Naive thymus-derived CD8-positive, alpha-beta T cell (primary cell): ENCODE measurements at places on chromosomes 5 and 9. TPM values are rescaled to one million over a fixed set of nuclear protein-coding genes. Genes with fewer than 3 reads are reported as not detected.

Gene RPL7A
- 2,300 TPM for total RNA-seq

Gene MED27
- total RNA-seq = 14.3 TPM

Gene CAPSL
- total RNA-seq = not detected

Gene ECM2
- not detected for total RNA-seq

Gene BTNL8
- not detected for total RNA-seq

Gene DNAI1
- not detected for total RNA-seq

Gene ARHGEF28
- not detected for total RNA-seq

Gene FIBCD1
- total RNA-seq = not detected

DNA sequence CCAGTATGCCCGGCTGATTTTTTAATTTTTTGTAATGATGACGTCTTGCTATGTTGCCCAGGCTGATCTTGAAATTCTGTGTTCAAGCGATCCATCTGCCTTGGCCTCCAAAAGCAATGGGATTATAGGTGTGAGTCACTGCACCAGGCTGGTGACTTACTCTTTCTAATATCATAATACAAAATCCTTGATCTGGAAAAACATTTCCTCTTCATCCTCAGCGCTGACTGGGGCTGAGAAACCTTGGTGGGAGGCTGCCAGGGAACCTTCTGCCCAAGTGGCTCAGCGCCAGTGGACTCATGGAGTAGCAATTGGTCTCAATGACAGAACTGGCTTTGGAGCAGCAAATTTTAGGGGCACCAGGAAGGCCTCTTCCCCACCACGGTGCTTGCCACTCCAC is 17.5 kb upstream of the SEMA4D start:
- no peaks in the 10 kb centered on the region for H3K27me3 ChIP-seq
- no peak for DNase-seq
- H3K36me3 ChIP-seq = no peaks in the 10 kb centered on the region
- no peak overlapping the region for H3K4me3 ChIP-seq

DNA sequence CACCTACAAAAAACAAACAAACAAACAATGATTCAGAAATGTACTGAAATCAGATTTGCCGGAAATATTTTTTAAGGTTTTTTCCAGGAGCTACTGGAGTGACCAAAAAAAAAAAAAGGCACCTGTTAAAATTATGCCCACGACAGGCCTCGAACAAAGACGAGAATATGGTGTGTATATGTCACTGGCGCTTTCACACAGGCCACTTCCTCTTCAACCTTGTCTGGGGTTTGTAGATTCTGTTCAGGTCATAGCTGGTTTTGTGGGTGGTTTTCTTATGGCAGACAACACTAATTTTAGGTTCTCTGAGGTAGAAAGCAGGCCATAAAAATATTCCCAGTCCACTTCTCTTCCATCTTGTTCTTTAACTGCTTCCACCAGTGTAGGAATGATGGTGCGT is 7.0 kb downstream of the NDUFB6 start:
- no peak for DNase-seq
- no peak overlapping the region for H3K4me3 ChIP-seq
- no peaks in the 10 kb centered on the region for H3K27me3 ChIP-seq
- H3K27ac ChIP-seq = no peak overlapping the region

GRCh38 chr5:64147379-64147778 is 18.3 kb upstream of the RNF180 start:
- H3K4me1 ChIP-seq = no peaks in the 10 kb centered on the region
- no peak for DNase-seq
- H3K27me3 ChIP-seq = no peaks in the 10 kb centered on the region
- H3K36me3 ChIP-seq = no peaks in the 10 kb centered on the region
- H3K27ac ChIP-seq = no peak overlapping the region
- H3K4me3 ChIP-seq = no peak overlapping the region

GRCh38 chr5:111762895-111763294 is 5.9 kb upstream of the NREP start:
- H3K4me1 ChIP-seq = peaks cover 2% of the 10 kb centered on the region
- no peak overlapping the region for H3K27ac ChIP-seq
- no peaks in the 10 kb centered on the region for H3K36me3 ChIP-seq
- no peak for DNase-seq
- H3K27me3 ChIP-seq = no peaks in the 10 kb centered on the region
- H3K4me3 ChIP-seq = no peak overlapping the region

- H3K4me1 ChIP-seq = no peaks in the 10 kb centered on the region
- no peak overlapping the region for H3K4me3 ChIP-seq
- H3K27me3 ChIP-seq = no peaks in the 10 kb centered on the region
- H3K36me3 ChIP-seq = no peaks in the 10 kb centered on the region
Observed at GRCh38 chr5:51518607-51519006, 135.4 kb downstream of the ISL1 start.

- DNase-seq = no peak
- H3K4me1 ChIP-seq = no peaks in the 10 kb centered on the region
- no peaks in the 10 kb centered on the region for H3K27me3 ChIP-seq
Observed at GRCh38 chr5:28473531-28474107, 1435.2 kb upstream of the CDH9 start.

DNA sequence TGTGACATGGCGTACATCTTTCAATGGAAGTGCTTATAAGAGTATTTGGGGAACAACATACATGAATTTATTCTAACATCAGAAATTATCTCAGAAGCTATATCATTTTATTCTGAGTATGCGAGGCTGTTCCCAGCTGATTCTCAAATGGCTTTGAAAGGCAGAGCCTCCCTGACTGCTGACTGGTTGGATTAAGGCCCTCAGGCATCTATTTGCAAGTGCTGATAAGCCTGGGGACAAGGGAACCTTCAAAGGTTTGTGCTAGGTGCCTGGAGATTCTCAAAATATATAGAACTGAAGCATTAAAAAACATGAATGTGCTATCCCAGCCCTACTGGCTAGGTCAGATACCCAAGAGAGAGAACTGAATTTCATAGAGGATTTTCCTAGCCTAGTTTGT is 235.1 kb downstream of the LURAP1L start:
- no peak overlapping the region for H3K27ac ChIP-seq
- DNase-seq = no peak

DNA sequence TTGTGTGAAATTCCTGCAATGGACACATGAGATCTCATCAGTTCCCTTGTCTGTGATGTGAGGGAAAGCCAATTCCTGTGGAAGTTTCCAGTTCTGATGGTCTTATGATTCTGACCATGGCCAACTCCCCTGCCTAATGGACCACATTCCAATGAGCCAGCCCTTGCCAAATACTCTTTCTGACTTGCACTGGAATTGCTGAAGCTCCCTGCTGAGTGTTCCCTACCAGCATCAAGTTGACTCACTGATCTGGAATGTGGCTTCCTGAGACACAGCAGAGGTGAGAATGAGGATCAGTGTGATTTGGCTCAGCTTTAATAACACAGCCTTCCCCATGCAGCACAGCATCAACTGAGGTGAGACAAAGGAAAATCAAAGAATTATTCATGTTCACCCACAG is 427.8 kb downstream of the KDM4C start:
- H3K4me3 ChIP-seq = no peak overlapping the region
- H3K4me1 ChIP-seq = no peaks in the 10 kb centered on the region
- no peak overlapping the region for H3K27ac ChIP-seq
- no peaks in the 10 kb centered on the region for H3K27me3 ChIP-seq
- no peak for DNase-seq

- H3K36me3 ChIP-seq = no peaks in the 10 kb centered on the region
- no peak overlapping the region for H3K4me3 ChIP-seq
- DNase-seq = no peak
- no peak overlapping the region for H3K27ac ChIP-seq
- no peaks in the 10 kb centered on the region for H3K4me1 ChIP-seq
Observed at GRCh38 chr5:4145511-4145910, 549.9 kb downstream of the IRX1 start.

DNA sequence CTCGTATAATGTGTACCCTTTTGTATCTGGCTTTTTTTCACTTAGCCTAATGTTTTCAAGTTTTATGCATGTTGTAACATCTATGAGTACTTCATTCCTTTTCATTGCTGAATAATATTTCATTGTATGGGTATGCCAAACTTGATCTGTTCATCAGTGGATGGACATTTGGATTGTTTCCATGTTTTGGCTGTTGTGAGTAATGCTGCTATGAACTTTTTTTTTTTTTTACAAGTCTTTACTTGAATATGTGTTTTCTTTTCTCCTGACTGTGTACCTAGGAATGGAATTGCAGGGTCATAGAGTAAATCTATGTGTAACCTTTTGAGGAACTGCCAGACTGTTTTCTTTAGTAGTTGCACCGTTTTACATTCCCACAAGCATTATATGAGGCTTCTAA is 52.4 kb downstream of the MTREX start:
- no peak overlapping the region for H3K4me3 ChIP-seq
- H3K27ac ChIP-seq = no peak overlapping the region
- no peaks in the 10 kb centered on the region for H3K27me3 ChIP-seq
- H3K36me3 ChIP-seq = peaks cover 66% of the 10 kb centered on the region

DNA sequence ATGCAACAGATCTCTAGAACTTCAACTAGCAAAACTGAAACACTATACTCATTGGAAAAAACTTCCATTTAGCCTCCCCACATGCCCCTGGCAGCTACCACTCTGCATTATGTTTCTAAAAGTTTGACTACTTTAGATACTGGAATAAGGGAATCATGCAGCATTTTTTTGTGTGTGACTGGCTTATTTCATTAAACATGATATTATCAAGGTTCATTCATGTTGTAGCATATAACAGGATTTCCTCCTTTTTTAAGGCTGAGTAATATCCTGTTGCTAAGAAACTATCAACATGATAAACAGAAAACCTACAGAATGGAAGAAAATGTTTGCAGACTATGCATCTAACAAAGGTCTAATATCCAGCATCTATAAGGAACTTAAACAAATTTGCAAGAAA is 597.9 kb downstream of the DMRTA1 start:
- H3K4me3 ChIP-seq = no peak overlapping the region
- DNase-seq = no peak
- H3K36me3 ChIP-seq = no peaks in the 10 kb centered on the region
- no peaks in the 10 kb centered on the region for H3K4me1 ChIP-seq
- H3K27ac ChIP-seq = no peak overlapping the region

DNA sequence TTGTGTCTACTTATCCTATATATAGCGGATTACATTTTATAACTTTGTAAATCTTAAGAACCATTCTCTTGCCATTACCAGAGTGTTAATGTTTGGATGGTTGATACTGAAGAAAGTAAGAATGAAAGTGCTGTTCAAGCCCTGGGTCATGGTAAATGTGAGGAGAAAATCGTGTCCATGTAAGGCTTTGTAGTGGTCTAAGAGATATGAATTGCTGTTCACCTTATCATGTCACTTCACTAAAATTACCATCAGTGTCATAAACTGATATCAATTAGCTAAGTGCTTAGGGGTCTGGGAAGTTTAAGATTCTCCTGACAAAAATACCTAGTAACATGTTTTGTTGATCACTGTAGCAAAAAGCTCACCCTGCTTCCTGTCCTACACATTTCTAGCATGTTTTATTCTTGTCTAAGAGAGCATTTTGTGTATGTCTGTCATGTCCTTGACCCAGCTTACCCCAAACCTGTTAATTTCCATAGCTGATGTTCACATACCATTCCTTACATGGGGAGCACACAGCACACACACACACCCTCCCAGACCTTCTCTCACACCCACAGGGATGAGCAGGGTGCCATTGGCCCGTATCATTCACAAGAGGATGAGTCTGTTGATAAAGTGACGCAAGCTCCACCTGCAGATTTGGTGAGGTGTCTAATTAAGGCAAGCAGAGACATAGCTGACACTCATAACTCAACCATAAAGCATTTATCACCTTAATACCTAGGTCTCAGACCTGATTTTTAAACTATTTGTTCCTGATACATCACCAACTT is 125.1 kb upstream of the PAM start:
- no peaks in the 10 kb centered on the region for H3K4me1 ChIP-seq
- DNase-seq = no peak
- H3K4me3 ChIP-seq = no peak overlapping the region
- no peaks in the 10 kb centered on the region for H3K36me3 ChIP-seq

DNA sequence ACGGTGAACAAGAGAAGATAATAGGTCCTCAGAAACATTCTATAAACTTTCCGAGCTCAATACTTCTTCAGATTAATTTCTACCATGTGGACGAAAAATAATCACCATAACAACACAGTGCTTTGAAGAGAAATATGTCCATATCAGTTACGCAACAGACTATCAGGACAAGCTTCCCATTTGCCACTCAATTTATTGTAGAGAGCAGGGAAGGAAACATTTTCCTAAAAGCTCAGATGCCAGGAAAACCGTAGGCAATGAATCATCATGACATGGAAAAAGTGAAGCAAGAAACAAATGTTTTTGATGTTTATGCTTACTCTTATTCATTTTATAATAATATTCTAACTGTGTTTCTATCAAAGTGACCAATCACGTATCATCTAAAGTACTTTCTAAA is 87.6 kb downstream of the S1PR3 start:
- H3K4me1 ChIP-seq = peaks cover 5% of the 10 kb centered on the region
- no peak overlapping the region for H3K4me3 ChIP-seq
- H3K27ac ChIP-seq = no peak overlapping the region
- no peaks in the 10 kb centered on the region for H3K36me3 ChIP-seq

DNA sequence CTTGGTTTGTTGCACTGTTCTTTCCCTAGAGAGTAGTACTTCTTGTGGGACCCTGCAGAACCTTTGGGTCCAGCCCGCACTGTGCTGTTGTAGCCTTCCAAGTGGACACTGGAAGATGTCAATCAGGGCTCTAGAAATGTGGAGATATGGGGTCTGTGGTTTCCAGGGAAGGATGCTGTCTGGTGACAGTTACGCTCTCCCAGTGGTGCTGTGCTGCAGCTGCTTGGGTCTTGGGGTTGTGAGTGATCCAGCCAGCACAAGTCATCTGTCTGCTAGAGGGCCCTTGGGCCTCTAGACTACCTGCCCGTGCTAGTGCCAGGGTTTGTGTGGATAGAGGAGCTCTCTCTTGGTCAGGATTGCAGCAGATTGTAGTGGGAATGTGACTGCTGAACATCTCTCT is 484.5 kb downstream of the DMAC1 start:
- H3K4me3 ChIP-seq = no peak overlapping the region
- H3K27me3 ChIP-seq = peaks cover 22% of the 10 kb centered on the region
- H3K36me3 ChIP-seq = peaks cover 3% of the 10 kb centered on the region
- no peak for DNase-seq
- H3K27ac ChIP-seq = no peak overlapping the region

DNA sequence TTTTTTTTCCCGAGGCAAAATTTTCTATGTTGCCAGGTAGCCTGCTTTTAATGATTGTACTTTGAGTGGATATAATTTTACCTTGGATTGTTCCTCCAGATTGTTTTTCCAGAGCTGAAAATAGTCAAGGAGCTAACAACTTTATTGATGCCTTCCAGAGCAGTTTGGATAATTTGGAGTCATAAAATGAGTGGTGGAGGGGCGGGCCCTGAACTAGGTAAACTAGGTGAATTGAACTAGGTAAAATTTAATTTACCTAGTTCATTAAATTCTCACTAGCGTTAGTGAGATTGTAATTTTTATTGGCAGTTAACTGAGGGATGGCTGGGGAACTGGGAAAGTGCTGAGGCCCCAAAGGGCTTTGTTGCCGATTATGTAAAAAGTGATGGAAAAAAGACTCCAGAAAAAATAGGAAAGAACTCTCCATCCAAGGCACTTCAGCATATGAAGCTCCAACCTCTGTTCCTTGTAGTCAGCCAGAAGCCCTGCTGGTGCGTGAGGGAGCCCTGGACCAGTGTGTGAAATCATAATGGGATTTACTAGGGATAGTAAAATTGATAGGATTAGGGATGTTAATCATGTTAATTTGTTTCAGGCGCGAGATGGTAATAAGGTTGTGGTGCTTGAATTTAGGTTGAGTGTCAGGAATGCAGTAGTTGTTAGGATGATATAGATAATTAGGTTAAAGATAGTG is 1.7 kb downstream of the DNAJC25 start:
- peak overlapping the region; percentile 89 for H3K27ac ChIP-seq
- no peaks in the 10 kb centered on the region for H3K36me3 ChIP-seq
- no peak for DNase-seq
- peaks cover 46% of the 10 kb centered on the region for H3K4me1 ChIP-seq

GRCh38 chr9:128689820-128690683 is 1.0 kb downstream of the SET start:
- peak overlapping the region; percentile 99 for H3K27ac ChIP-seq
- H3K4me1 ChIP-seq = peaks cover 57% of the 10 kb centered on the region
- peak overlapping the region; percentile 100 for H3K4me3 ChIP-seq
- no peaks in the 10 kb centered on the region for H3K27me3 ChIP-seq
- no peaks in the 10 kb centered on the region for H3K36me3 ChIP-seq
